ENCODE measurements at places on chromosomes 7 and 10. TPM values are rescaled to one million over a fixed set of nuclear protein-coding genes. Genes with fewer than 3 reads are reported as not detected.

DNA sequence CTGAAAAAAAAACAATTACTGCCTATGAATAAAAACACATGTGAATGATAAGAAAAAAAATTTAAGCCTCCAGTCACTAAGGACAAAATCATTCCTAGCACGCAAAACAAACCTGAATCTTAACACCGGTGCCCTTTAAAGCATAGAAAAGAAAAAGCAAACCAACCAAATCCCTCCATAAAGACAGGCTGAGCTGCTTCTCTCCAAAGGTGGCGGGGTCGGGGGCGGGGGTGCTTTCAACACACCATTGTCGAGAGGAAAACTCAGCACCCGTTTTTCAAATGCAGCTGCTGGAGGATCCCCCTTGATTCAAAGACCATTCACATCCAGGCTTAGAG lies 1.4 kb downstream of the ST8SIA6 start:
- DNase-seq, result no peak

GRCh38 chr7:73703757-73704639 lies 15.5 kb downstream of the STX1A start:
- DNase-seq, result no peak

- no peak for DNase-seq
Measured at GRCh38 chr7:34453150-34453549, 204.9 kb upstream of the NPSR1 start.

The RBP3 gene
- not detected for total RNA-seq
